ENCODE measurements at places on chromosomes 3 and 15.

GRCh38 chr15:77123854-77124253 lies 52.9 kb upstream of the TSPAN3 start:
- DNase-seq: no peak

DNA sequence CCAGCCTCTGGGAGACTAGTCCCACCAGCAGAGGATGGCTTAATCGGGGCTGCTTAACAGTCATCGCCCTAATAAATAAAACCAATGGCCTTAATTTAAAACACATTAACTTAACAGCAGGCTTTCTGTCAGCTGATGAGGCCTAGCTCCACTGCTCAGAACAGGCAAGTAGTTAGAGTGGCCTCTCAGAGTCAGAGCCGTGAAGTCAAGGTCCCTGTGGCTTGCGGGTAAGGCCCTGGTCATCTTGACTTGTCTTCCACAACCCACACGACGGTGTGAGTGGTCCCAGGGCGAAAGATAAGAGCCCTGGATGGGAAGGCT lies 11.8 kb downstream of the XXYLT1 start:
- DNase-seq: no peak

DNA sequence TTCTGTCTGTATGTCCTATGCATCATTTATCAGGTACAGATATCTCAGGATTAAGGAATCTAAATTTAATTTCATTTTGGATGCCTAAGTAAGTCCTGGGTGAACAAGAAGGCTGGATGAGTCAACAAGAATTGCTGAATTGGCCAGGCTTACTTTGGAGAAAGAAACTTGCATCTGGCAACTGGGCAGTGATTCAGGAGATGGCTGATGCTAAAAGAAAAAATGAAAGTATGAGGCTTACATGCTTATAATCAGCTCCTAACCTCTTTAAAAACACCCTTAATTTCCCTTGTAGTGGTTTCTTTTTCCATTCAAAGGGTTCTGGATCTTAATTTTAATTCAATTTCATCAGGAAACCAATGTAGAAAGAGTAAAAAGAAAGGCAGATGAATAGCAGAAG lies 228.8 kb upstream of the PEX5L start:
- DNase-seq: no peak

- DNase-seq: no peak
Measured at GRCh38 chr3:113086560-113087461, 96.0 kb downstream of the GTPBP8 start.

DNA sequence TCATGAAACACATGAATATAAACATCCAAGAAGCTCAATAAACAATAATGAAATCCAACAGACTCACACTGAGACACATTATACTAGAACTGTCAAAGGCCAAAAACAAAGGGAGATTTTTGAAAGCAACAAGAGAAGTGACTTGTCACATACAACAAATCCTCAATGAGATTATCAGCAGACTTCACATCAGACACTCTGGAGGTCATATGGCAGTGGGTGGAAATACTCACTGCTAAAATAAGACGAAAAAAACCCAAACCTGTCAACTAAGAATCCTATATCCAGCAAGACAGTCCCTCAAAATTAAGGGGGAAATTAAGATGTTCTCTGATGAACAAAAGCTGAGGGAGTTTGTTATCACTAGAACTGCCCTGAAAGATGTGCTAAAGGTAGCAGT lies 125.4 kb upstream of the MELTF start:
- no peak for DNase-seq

GRCh38 chr15:66253418-66254088 lies at the start of gene MEGF11:
MEGF11 (minus strand) TSS chr15:66253750; CDS start chr15:66128403, 125,347 bp downstream.
- DNase-seq: no peak

DNA sequence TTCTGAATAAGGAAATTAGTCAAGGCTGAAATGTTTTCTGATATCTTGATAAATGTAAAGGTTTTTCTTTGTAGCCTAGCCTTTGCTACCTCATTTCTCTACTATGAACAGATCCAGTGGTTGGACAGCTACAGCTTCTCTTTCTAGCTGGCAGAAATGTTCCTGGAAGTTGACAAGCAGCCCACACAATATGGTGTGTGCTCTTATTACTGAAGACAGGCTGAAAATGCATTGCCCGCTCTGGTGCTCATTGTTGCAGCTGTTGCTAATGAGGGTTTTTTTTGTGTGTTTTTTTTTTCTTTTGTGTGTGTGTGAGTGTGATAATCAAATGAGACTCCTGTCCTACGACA lies 844.3 kb upstream of the SEMA6D start:
- no peak for DNase-seq

DNA sequence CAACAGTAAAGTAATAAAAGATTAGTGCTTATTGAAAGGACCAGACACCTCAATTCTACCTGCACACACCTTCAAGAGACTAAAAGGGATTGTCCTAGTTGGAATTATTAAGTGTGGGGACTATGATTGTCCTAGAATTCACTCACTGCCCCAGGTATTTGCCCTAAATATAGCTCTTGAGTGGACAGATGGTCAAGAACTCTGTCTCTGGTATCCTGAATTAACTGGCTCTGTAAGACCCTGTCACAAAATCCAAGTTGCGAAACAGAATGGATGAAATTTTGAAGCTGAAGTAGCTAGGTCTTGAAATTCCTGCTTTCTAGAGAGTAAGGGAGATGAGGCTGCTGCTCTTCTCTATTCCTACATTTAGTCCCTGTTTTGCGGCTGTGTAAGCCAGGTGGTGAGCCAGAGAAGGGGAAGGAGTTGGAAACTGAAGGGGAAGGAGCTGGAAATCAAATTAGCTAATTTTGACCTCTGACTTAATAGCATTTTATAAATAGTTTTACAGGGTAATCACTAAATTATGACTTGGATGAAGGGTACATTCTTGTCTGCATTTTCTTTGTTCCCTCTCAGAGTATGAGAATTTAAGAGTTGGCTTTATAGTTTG lies 34.5 kb downstream of the KBTBD12 start:
- DNase-seq: no peak

GRCh38 chr3:105387122-105387751 lies 20.5 kb downstream of the ALCAM start:
- no peak for DNase-seq

- DNase-seq: no peak
Measured at GRCh38 chr15:81002331-81003096, 1.8 kb downstream of the TLNRD1 start.

DNA sequence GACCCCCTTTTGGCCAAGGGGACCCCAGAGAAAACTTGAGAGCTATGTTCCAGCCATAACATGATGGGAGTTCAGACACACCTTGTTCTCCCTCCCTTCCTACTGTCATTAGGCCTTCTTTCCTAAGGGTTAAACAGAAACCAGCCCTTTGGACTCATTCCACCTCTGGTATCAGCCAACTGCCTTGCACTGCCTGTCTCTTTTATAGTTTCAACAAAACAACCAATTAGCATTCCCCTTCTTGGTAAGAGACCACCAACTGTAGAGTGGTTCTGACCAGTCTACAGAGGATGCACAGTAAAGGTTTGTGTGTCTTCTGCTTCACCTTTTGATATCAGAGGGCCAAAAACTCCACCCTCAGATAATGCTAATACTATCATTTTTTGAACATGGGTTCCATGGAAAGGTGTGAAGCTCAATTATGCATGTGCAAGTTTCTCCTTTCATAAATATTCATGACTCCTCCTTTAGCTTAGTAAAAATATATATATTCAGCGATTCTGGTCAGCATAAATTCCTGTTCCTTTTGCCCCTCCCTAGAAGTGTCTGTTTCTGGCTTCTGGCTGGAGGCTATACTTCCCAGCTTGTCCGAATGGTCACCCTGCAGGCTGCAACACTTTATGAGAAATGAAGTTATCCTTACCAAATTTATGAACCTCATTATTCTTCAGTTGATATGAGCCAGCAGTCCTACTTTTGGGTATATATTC lies 55.9 kb downstream of the SERP1 start:
- no peak for DNase-seq

DNA sequence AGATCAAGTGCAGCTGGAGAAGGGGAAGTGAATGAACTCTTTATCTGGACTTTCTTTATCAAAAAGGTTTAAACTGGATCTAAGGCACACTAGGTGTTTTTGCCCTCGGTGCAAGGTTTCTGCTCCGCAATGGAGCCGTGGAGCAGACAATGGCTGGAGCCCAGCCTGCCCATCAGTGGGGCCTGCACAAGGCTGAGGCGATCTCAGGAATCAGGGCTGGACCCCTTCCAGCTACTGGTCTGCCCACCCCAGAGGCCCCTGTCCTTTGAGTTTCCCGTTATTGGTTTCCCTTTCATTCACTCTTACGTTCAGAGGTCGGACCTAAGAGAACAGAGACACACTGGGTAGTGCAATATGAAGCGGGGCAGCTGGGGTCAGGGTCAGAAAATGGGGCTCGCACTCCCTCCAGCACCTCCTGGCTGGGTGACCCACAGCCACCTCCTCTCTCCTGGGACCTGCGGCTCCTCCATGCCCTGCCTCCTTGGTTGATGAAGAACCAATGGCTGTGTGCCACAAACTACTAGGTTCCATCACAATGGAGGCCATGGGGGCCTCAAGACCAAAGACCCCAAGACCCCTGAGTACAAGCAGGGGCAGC lies 164.6 kb downstream of the CHSY1 start:
- DNase-seq: no peak

GRCh38 chr15:95609096-95609495 lies 721.4 kb upstream of the NR2F2 start:
- DNase-seq: no peak

- DNase-seq: no peak
Measured at GRCh38 chr15:28907338-28907960, 21.7 kb downstream of the APBA2 start.

DNA sequence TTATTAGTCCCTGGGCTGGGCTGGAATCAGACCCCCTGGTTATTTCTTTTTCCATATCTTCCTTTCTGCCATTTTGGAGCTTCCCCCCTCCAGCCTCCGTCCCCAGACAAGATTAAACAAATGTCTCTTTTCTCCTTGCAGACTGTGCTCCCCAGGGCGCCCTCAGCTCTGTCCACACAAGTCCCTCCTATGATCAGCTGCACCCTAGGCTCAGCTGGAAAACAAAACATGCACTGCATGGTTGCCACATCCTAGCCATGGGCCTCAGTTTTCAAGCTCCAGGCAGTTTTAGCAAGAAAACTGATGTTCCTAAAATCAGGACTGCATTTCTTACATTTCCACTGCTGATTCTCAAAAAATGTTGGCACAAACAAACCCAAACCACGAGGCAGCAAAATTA lies 23.5 kb upstream of the RFTN1 start:
- no peak for DNase-seq
